ENCODE measurements at places on chromosomes 12 and 14.

GRCh38 chr12:79927772-79928474 lies 7.0 kb downstream of the PPP1R12A start:
- no peak for DNase-seq

DNA sequence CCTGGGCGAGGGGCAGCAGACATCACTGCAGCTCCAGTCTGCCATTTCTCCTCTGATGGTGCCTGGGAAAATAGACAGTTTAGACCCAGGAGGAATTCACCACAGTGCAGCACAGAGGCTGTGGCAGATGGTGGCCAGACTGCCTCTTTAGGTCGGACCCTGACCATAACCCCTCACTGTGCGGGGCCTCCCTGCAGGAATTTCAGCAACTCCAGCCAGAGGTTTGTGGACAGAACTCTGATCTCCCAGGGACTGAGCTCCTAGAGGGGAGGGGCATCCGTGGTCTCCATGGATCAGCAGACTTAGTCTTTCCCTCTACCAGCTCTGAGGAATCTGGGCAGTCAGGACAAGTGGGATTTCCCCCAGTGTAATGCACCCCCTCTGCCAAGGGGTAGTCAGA lies 106.5 kb downstream of the ZC3H14 start:
- no peak for DNase-seq

GRCh38 chr14:36556811-36557433 lies 25.5 kb downstream of the NKX2-8 start:
- DNase-seq: no peak

GRCh38 chr14:93528884-93529558 lies 98.3 kb downstream of the UNC79 start:
- no peak for DNase-seq

DNA sequence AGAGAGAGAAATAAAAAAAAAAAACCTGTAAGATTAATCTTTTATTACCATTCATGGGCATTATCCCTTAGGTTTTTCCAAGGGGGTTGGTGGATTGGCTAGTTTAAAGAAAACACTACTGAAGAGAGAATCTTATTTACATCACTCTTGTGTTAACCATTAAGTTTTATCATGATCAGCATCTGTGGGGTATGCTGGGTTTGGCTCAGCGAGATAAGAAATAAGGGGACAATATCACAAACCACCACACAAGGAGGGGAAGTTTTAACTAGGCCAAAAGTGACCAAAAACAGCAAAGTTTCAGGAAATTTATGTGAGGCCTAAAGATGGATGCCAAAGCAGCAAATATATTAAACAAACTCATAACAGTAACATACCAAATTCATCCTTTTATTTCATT lies 548.6 kb downstream of the SLC16A7 start:
- no peak for DNase-seq

GRCh38 chr14:61911574-61911973 lies 149.4 kb downstream of the SNAPC1 start:
- DNase-seq: no peak

GRCh38 chr14:70189456-70190077 lies 816 bp upstream of the SLC8A3 start:
- DNase-seq: no peak

GRCh38 chr14:71348817-71349216 lies 441.6 kb downstream of the PCNX1 start:
- no peak for DNase-seq

GRCh38 chr12:82896979-82897378 lies 210.3 kb downstream of the TMTC2 start:
- no peak for DNase-seq

- DNase-seq: peak; percentile 31
These were observed 483 bp downstream of the POC1B start for GRCh38 chr12:89525305-89525823.

- DNase-seq: no peak
These were observed 37.9 kb downstream of the PITPNM2 start for GRCh38 chr12:123113026-123113425.

- no peak for DNase-seq
These were observed 58.8 kb downstream of the GPR68 start for GRCh38 chr14:91185721-91186120.

DNA sequence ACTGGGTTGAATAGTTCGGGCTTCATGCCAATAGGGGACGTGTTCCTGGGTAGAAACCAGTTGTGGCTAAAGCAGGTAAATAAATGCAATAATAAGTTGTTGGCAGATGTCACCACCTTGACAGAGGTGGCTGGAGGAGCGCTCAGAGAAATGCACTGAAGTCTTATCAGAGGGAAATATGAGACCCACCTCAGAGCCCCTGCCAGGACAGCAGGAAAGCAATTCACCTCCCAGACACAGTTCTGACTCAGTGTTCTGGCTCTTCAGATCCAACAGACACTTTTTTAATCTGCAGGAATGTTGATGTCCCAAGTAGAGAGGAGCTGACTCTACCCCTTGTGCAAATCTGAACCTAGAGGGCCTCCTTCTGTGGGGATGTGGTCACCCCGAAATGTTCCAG lies 687.1 kb upstream of the FBXO33 start:
- no peak for DNase-seq

DNA sequence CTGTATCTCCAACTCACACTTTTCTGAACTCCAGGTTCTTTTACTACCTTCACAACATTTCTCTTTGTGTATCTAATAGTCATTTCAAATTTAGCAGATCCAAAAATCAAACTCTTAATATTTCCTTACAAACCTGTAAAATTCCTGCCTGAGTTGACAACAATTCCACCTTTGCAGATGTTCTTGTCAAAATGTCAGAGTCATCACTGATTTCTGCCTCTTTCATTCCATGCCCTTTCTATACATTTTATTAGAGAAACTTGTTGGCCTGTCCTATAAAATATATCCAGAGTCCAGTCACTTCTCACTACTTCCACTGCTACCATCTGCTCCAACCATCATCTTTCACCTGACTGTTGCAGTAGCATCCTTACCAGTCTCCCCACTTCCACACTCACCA lies 119.7 kb downstream of the CAPZA3 start:
- no peak for DNase-seq

DNA sequence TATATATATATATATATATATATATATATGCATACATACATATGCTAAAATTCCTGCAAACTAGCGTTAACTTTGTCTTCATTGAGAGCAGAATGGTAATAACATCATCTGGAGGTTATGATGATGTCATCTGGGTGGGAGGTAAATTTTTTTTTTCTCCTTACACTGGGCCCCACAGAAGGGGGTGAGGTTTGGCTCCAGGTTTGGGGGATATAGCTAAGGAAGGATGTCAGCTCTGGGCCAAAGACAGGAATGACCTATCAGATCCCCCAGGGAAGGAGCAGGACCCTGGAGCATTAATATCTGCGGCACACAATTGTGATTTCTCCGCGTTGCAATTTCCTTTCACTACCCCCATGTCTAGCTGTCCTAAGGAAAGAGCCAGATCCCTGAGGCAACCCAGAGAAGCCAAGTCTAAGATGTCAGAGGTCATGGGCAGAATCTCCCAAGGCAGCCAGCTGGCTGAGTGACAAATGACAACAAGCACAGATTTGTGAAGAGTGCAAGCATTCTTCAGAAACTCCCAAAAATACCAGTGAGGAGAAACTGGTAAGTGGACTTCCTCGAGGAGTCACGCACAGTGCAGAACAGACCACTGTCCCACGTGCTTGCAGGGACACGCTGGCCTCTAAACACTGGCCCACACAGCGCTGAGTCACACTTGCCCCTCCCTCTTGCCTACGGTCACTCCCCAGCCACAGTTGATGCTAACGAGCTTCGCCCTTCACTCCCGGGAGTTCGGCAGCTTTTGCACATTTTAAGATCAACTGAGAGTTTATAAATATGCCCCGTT lies 9.9 kb downstream of the UBC start:
- DNase-seq: no peak

- no peak for DNase-seq
These were observed 180.6 kb downstream of the AACS start for GRCh38 chr12:125245581-125246557.

GRCh38 chr14:67490196-67490595 lies 1.7 kb upstream of the TMEM229B start:
- DNase-seq: no peak

- no peak for DNase-seq
These were observed 33.1 kb upstream of the OASL start for GRCh38 chr12:121072147-121072546.

GRCh38 chr14:23469906-23470403 lies 452 bp downstream of the NGDN start:
- DNase-seq: no peak

DNA sequence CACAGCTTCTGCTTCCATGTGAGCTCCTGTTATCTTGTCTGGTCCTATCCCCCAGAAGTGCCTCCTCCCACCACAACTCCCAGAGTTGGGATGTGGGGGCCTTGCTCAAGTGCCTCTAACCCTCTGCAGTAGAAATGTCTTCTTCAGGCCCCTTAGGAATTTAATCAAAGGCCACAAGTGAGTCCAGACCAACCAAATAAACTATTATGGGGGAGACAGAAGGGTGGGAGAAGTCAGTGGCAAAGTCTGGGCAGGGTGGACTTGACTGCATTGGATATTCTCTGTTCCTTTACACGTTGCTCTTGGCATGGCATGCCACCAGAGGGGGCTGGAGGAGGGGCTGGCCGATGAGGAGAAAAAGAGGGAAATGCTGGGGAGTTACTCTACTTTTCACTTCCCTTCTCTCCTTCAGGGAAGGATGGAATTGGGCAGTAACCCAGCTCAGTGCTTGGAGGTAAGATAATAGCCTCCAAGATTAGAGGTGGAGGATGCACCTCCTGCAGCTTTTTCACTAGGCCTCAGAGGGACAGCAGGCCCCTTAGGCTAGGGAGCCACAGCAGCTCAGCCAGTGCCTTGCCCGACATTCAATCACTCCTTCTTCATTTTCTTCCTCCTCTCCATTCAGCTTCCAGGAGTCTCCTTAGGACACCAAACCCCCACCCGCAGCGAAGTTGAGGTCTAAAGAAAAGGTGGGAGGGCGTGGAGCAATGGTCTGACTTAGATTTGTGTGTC lies 1.2 kb upstream of the AP1G2 start:
- DNase-seq: no peak

DNA sequence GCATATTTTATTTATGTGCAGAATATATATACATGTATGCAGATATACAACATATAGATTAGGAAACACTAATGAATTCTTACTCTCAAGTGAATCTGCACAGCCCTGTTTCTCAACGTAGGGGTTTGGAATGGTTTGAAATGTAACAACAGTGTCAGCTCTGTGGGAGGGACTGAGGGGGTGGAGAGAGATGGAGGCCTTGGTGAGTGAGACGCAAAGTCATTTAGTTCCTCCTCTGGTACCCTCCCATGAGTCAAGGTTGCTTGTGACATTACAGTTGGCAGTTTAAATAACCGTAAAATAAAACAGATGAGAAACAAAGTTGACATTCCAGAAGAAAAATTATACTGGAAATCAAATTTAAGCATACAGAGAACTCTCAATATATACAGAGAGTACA lies 313.0 kb upstream of the PRKD1 start:
- no peak for DNase-seq

GRCh38 chr12:6450091-6450868 lies 1.6 kb upstream of the TAPBPL start:
- no peak for DNase-seq

DNA sequence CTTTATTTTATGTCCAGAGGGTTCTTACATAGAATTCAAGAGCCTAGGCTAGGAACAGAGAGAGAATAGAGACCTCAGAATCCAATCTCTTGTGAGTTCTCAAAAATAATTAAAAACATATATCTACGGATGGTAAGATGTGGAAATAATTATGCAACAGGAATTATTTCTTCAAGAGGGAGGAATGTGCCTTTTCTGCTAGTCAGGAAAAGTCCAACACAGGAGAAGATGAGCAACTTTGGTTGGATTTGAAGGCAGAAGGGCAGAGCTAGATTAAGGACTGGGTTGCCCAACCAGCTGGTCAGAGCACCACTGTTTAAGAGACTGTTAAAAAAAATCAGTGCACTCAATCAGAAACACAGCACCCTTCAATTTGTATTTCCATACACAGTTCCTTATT lies 365.5 kb downstream of the ETNK1 start:
- no peak for DNase-seq

DNA sequence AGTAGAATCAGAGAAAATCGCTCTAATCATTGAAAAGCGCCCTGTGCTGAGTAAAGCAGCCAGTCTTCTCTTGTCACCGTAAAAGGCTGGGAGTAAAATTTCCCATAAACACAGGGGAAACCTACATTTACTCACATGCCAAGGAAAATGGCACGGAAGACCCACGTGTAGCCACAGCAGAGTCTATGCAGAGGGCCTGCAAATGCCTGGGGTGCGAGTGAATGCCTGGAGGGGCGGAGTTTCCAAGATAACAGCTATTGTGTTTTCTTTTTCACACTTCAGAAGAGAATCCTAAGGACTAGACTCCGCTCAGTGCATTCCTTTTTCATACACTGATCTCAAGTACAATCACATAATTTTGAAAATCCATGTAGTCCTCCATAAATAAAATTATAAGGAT lies 159.9 kb upstream of the FOXN3 start:
- no peak for DNase-seq

GRCh38 chr14:95964901-95965300 lies 74.3 kb upstream of the C14orf132 start:
- DNase-seq: no peak

GRCh38 chr14:53569446-53569845 lies 387.2 kb downstream of the BMP4 start:
- DNase-seq: no peak

DNA sequence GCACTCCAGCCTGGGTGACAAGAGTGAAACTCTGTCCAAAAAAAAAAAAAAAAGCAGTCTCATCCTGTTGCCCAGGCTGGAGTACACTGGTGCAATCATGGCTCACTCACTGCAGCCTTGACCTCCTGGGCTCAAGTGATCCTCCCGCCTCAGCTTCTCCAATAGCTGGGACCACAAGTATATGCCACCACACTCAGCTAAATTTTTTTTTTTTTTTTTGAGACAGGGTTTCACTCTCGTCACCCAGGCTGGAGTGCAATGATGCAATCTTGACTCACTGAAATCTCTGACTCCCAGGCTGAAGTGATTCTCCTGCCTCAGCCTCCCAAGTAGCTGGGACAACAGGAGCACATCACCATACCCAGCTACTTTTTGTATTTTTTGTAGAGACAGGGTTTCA lies 5.2 kb upstream of the CNPY2 start:
- no peak for DNase-seq

GRCh38 chr12:113333877-113334785 lies 778 bp downstream of the SLC8B1 start:
- DNase-seq: no peak

DNA sequence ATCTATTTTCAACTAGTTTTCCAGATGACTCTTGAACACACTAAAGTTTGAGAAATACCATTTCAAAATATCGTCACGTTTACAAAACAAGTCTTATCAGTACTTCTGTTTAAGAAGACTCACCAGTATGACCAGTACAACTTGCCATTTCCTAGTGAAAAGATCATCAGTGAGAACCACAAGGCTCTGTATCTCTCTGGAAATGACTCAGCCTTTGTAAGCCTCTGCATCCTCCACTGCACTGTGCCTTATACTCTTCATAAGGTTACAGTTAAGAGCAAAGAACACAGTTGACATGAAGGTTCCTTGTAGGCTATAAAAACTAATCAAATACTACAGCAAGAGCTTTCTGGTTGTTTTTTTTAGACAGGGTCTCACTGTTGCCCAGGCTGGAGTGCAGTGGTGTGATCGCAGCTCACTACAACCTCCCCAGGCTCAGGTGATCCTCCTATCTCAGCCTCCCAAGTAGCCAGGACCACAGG lies 5.7 kb upstream of the VTI1B start:
- no peak for DNase-seq

All from mesothelial cell of epicardium (in vitro differentiated cells).